Stimulated activated CD4-positive, alpha-beta T cell treated with anti-CD3 and anti-CD28 coated beads, TNF-alpha, amount 100 ng/mL, for 1 hour (primary cell): ENCODE measurements at places on chromosomes 5 and 9.

GRCh38 chr5:123599171-123599570 lies 87.2 kb downstream of the CSNK1G3 start:
- no peak for DNase-seq

DNA sequence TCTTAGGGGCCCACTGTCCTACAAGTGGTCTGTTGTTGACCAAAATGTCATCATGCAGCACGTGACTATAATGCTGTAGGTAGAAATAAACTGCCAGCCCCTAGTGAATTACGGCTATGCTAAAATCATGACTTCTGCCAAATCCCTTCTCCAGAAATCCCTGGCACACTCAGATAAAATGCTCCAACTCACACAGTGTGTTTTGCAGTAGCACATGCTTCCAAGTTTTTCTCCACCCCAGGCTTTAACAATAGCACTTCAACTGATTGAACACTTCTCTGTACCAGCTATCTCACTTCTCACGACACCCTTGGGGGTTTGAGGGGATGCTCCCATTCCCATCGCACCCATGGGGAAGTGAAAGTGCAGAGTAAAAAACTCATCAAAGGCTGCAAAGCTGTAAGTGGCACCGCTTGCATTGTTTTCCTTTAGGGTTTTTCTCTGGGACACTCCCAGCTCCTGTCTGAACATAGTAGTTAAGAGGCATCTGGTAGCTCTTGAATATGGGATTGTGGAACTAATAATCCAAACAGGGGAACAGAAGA lies 151.0 kb upstream of the SLC24A2 start:
- DNase-seq = no peak

DNA sequence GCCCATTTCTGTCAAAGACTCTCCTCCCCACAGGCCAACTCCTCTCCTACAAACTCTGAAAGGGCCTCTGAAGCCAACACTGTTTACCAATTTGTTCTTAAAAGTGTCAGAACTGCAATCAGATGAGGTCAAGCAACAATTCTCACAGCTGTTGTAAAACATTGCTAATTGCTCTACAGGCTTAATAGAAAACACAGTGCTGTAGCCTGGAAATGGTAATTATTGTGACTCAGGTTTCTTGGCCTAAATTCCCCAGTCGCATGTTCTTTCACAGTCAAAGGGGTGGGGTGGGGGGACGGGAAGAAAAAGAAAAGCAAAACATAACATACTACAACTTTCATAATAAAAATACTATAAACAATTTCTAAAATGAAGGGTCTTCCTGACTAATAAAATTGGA lies 343.2 kb downstream of the DMAC1 start:
- no peak for DNase-seq

DNA sequence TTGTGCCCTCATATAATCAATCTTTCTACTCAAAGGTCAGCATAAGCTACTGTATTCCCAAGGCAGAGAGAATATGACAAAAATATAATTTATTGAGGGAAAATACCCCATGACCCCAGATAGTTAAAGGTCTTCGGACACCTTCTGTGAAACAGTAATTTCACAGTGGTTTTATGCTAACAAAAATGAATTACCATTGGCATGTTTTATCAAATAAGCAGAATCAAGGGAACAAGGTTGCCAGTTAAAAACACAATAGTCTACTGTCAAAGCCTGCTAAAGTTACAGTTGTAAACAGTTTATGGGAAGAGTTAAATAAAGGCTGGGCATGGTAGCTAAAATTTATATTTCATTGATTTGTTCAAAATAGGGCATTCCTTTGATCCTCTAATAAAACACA lies 154.3 kb downstream of the GIN1 start:
- no peak for DNase-seq

- DNase-seq = no peak
Measured at GRCh38 chr5:68415177-68416085, 199.9 kb downstream of the PIK3R1 start.

GRCh38 chr9:97852399-97853055 lies 499 bp upstream of the FOXE1 start:
- DNase-seq = no peak

DNA sequence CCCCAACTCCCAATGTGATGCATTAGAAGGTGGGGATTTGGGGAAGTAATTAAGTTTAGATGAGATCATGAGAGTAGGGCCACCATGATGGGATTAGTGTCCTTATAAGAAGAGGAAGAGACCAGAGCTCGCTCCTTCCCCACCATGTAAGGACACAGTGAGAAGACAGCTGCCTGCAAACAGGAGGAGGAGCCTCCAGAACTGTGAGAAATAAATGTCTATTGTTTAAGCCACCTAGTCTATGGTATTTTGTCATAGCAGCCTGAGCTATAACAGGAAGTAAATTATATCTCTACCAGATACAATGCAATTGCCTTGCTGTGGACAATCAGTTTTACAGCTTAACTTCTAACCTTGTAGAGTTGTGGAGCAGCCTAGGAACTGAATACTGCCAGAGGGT lies 58.0 kb downstream of the ANKRD33B start:
- DNase-seq = no peak

DNA sequence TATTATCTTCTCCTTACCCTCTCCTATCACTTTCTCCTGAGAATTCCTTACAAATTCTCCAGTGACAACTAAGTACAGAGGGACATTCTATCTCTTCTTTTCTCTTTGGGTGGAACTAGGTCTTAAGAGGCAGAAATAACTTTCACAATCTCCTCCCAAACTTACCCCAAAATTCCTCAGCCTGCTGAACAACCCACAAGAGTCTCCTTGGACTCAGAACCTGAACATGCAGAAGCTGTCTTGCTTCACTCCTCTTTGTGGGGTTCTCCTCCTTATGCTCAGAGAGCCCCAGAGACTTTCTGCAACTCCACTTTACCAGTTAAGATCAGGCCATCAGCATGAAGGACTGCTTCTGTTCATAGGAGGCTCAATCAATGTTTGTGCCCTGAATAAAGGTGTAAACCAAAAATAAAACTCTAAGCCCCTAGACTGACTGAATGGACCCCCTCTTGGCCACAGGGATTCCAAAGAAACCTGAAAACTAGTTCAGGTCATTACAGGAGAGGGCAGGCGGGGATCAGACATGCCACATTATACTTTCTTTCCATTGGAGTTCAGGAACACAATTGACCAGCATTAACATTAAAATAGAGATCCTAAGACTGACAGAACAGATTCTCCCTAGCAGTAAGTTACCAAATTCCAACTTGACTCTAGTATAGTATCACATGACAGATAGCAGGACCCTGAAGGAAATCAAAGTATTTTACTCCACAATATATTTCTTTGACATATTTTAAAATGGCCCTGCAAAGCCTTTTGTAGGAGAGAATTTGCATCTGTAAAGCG lies 179.7 kb upstream of the FBXL17 start:
- DNase-seq = no peak

GRCh38 chr9:138009803-138010690 lies 132.5 kb downstream of the CACNA1B start:
- no peak for DNase-seq

DNA sequence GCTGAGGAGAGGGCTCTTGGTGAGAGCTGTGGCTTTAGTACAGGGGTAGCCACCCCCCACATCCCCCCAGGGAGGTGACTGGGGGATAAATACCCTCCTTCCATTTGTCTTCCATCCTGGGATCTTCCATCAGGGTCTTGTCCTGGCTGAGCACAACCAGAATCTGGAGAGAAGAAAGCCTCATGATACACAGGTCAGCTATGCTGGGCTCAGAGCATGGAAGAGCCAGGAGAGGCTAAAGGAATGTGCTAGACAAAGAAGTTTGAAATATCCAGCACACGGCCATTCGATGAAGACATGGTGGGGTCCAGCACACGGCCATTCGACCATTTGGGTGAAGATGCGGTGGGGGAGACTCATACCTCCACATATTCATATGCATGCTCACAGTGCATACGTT lies 30.0 kb downstream of the ROPN1L start:
- no peak for DNase-seq

DNA sequence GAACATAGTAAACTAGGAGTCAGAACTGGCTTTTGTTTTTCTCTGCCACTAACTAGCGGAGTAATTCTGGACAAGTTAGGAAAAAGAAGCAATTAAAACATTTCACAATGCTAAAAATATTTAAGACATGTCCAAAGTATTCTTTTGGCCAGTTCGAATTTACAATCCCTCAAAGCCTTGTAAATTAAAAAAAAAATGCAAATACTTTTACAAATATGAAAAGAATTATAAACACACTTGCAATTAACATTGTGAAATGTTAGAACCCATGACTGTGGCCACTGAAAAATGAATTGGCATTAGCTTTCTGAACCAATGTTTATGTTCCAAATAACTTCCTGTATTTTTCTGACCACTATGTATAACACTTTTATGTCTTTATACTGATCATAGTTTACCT lies 2.2 kb downstream of the RAD1 start:
- no peak for DNase-seq

GRCh38 chr9:83327323-83327722 lies 210.9 kb downstream of the FRMD3 start:
- DNase-seq = no peak

DNA sequence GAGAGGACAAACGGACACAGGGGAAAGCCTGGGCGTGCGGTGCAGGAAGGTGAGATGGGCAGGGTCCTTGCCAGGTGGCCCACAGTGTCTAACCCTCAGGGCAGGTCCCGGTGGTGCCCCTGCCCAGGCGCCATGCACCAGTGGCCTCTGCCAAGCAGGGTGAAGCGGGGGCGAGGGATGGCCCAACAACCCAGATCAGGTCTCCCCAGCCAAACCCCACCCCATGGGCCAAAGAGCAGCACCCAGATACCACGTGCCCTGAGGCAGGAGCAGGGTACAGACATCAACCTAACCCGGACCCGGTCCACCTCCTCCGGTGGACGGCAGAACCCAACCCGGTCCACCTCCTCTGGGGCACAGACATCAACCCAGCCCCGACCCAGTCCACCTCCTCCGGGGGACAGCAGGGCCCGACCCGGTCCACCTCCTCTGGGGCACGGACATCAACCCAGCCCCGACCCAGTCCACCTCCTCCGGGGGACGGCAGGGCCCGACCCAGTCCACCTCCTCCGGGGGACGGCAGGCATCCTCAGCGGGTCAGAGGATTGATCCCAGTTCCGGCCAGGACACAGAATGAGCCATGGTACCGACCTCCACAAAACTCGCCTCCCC lies 12.8 kb downstream of the SLC12A7 start:
- no peak for DNase-seq

- no peak for DNase-seq
Measured at GRCh38 chr5:82692826-82693225, 384.4 kb downstream of the TMEM167A start.

DNA sequence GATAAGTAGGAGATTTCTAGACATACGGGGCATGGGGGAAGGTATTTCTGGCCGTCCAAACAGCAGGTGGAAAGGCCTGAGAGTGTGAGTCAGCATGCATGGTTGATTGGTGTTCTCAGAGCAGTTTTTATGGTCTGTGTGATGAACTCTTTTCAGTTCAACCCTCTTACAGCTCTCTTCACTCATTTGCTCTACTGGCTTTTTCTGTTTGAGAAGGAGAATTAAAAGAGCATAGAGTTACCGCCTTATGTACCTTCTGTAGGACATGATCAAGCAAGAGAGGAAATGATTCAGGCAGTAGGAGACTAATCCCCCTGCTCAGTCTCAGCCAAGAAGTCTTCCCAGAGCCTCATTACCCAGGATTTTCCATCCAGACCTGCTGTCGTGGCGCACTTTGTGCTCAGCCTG lies 92.4 kb downstream of the PRDM6 start:
- no peak for DNase-seq

- DNase-seq = no peak
Measured at GRCh38 chr5:10595672-10596309, 31.9 kb downstream of the ANKRD33B start.

GRCh38 chr9:130578865-130579737 lies at the start of gene FUBP3:
TSS of gene FUBP3 (plus strand) at chr9:130579577. CDS start at chr9:130579681, 104 bp downstream.
- peak; percentile 88 for DNase-seq

DNA sequence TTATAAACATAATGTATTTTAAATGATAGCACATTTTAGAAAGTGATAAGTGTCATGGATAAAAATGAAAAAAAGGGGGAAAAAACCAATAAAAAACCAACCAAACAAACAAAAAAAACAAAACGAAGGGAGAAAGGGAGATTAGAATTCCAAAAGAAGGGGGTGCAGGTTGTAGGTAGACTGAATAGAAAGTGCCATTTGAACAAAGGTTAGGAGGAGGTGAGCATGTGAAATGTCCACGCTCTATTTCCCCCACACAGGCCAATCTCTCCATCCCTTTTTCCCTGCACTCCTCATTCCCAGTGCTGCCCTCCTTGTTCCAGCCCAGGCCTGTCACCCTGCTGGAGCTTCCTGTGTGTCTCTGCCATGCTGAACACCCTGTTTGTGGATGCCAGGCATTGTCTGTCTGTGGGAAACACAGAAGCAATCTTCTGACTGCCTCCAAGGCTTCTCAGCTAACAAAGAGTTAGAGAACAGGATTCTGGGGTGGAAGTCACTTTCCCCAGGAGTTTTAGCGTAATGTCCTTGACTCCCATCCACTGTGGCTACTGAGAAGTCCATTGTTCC lies 138.8 kb downstream of the ADAMTS16 start:
- no peak for DNase-seq

- no peak for DNase-seq
Measured at GRCh38 chr9:78884611-78885150, 587.8 kb downstream of the PSAT1 start.

- no peak for DNase-seq
Measured at GRCh38 chr5:147965715-147966114, 59.4 kb upstream of the C5orf46 start.

DNA sequence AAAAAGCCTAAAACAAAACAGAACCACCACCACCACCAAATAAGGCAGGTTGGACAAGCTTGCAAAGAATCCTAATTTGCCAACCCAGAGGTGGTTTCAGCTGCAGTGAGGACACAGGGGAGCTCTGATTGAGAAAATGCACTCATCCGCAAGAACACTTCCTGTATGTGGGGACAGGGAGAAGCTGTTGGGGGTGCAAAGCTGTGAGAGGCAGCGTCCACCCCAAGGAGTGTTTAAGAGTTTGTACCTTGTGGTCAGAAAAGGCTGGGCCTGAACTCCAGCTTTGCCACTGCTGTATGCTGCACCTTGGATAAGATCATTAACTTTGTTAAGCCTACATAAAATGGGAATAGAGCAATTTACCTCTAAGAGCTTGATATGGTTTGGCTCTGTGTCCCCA lies 511.7 kb downstream of the BNC2 start:
- no peak for DNase-seq

DNA sequence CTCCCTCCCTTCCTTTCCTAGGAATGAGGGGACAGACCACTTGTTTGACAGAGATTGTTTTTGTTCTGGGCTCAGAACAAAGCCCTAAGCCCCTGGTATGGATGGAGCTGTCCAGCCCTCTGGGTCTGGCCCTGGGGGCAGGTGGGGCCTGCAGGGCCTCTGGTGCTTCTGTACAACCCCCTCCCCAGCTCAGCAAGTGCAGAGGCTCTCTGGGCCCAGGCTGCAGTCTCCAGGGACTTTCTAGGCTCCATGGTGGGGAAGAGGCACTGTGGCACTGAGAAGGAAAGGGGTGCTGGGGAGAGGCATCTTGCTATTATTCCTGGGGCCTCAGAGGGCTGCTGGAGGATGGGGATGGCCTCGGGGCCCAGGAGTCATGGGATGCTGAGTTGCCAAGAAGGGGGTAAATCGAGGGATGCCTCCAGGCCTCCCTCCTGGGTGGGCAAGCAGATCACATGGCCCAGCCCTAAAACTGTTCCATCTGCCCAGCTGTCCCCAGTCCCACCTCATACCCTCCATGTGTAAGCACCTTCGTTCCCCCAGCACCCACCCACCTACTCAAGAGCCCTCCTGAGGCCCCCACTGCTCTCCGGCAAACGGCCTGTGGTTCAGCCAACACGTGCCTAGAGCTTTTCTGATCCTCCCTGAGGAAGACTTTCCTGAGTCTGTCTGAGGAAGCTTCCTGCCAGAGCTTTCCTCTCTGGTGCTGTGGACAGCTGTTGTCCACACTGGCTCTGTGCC lies 225.7 kb downstream of the CACNA1B start:
- no peak for DNase-seq

GRCh38 chr9:137046088-137046787 lies at the start of gene NPDC1:
TSS of gene NPDC1 (minus strand) at chr9:137046177. CDS start at chr9:137045989, 188 bp downstream.
- DNase-seq = peak; percentile 54
